ENCODE measurements at places on chromosomes 12 and 14.

- ATAC-seq = no peak
These were observed 32.2 kb upstream of the DIO3 start for GRCh38 chr14:101529079-101529478.

DNA sequence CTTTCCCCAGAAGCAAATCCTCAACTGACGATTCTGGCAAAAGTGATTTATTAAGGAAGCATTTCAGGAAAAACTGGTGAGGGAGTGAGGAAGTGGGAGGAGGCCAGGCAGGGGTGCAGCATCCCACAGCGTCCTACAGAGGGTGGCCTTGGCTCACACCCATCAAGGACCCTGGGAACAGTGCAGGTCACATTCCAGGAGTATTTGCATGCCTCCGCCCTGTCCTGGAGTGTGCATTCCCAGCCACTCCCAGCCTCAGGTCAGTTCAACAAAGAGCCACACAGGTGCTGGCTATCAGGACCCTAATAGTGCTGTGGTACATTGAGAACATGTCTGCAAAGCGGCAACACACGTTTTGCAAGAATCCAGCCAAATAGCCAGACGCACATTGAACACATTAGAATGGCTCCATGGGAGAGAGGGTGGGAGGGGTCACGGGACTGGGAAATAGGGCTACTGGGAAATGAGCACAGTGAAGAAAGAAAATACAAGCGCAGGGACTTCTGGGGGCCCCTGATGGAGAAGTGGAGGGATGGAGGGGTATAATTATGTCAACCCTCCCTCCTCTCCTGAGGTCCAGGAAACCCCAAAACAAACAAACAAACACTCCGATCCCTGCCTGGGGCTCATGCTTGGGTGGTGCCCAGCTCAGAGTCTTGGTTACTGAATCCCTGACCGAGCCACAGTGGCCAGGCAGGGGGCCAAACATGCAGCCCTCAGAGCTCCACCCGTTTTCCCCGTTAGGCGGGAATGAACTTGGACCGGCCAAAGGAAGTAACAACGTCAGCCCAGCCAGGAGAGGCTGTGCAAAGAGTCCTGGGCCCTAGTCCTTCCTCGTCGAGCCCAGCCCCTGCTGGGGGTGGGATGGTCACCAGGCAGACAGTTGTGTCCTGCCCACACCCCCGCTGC, 36.5 kb downstream of the CMKLR1 start:
- ATAC-seq = peak; percentile 51

DNA sequence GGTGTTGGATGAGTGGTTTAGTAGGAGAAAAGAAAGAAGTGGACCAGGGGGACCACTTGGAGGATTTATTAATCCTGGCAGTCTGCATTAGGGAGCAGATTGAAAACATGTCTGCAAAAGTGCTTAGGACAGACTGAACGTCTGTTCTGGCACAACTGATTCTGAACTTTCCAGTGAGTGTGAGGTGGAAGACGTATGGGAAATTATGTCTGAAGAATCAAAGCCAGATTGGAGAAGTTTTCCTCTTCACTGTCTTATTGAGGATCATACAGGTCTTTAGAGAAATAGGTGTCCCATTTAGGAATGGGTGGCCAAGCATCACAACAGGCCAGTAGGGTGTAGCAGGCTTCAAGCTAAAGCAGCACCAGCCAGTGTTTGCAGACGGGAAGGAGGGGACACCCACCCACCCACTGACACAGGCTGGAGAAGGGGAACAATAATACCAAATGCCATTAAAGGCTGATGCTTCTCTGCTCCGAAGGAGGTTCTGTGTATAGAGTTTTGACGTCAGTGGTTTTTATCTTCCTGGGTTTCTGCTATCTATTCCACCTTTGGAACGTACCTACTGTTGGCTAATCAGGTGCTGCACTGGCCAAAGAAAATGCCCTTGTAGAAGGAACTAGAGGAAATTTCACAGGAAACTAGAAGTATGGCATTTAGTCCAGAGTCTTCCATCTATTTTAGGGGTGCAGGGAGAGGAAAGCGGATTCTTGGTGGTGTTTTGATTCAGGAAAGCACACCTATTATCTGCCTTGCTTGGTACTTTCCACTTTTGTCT, 1.8 kb downstream of the SRRM4 start:
- no peak for ATAC-seq

DNA sequence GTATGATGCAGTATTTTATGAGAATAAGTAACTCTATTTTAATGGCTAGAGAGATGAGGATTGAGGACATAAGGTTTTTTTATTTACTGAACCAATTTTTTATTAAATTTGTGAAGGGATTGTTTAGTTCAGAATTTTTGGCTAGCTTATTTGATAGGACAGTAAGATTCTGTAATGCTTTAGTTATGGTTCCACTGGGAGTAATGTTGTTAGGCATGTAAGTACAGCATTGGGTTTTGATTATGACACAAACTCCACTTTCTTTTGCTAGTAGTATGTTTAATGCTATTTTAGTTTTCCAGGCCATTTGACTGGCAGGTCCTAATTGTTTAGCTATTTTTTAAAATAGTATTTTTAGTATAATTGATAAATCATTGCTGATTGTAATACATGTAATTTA, 33.8 kb upstream of the LRRC10 start:
- ATAC-seq = no peak

DNA sequence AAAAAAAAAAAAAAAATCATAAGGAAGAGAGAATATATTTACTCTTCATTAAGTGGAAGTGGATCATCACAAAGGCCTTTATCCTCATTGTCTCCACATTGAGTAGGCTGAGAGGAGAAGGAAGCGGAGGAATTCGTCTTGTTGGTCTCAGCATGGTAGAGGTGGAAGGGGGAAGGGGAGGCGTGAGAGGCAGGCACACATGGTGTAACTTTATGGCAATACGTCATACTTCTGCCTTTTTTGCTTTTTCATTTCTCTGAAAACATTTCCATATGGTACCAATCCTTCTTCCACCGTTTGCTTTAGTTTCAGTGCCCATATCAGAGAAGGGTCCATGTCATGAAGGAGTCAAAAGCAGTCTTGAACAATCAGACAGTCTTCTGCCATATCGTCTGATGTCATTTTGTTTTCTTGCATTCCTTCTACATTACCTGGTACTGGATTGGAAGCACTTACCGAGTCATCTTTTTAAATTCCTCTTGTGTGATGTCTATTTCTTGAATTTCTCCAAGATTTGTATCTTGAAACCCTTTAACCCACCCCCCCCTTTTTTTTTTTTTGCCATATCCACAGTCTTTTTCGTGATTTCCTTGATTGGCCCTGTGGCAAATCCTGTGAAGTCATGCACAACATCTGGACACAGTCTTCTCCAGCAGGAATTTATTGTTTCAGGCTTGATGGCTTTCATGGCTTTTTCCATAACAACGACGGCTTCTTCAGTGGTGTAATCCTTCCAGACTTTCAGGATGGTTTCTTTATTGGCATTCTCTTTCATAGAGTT, 8.9 kb downstream of the FUT8 start:
- ATAC-seq = no peak

- no peak for ATAC-seq
These were observed 74.6 kb upstream of the PARP11 start for GRCh38 chr12:3947781-3948180.

DNA sequence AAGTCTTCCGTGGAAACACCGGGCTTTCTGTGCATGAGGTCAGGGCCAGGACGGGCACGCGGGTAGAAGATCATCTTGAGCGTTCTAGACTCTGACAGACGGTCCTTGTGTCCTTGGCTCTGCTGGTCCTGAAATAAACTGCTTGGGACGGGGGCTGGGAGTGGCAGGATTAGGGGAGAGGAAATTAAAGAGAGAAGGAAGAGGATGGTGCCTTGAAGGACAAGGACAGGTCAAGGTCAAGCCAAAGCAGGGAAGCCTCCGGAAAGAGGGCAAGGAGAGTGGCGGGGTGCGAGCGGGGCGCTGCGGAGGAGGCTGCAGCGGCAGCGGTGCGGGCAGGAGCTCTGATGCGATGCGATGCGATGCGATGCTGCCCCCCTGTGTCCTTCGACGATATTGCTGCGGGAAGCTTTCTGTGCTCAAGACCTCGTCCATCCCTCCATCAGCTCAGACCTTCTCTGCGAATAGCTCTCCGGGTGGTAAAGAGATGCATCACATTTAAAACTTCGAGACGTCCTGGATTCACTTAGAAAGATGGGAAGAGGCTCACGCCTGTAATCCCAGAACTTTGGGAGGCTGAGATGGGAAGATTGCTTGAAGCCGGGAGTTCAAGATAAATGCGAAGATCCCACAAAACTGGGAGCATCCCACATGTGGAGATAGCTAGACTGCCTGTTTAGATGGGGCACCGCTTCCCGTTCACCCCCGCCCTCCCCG, 110.1 kb upstream of the TMEM132D start:
- ATAC-seq = peak; percentile 66

- no peak for ATAC-seq
These were observed 19.2 kb upstream of the EMP1 start for GRCh38 chr12:13177373-13177772.

DNA sequence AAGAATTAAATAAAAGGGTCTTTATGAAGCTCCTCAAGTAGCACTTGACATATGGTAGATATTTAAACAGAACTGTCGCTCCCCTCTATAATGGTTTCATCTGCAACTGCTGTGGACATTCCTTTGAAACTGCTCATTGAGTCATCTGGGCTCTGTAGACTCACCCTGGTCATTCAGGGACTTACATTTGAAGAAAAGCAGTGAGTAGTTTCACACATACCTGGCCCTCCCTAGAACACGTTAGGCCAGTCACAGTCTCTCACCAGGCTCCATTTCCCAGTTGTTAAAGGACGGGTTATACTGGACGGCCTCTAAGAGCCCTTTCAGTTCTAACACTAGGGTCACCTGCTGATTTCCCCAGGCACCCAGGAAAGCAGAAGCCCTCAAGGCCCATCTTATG, 217.0 kb downstream of the BCL11B start:
- ATAC-seq = peak; percentile 93
